ENCODE measurements at places on chromosomes 3 and 15. TPM values are rescaled to one million over a fixed set of nuclear protein-coding genes. Genes with fewer than 3 reads are reported as not detected.

DNA sequence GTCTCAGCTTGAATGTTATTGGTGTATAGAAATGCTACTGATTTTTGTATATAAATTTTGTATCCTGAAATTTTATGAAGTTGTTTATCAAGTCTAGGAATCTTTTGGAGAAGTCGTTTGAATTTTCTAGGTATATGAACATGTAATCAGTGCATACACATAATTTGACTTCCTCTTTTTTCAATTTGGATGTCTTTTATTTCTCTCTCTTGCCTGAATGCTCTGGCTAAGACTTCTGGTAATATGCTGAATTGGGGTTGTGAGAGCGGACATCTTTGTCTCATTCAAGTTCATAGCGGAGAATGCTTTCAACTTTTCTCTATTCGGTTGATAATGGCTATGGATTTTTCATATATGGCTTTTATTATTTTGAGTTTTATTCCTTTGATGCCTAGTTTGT is 100.9 kb upstream of the MCTP2 start:
- H3K4me3 ChIP-seq, result no peak overlapping the region
- H3K27ac ChIP-seq, result no peak overlapping the region

TTLL13 gene
- total RNA-seq, result not detected

SLC7A14 gene
- not detected for total RNA-seq

GRCh38 chr3:64395490-64395889 is 170.2 kb upstream of the PRICKLE2 start:
- no peaks in the 10 kb centered on the region for H3K27me3 ChIP-seq
- H3K27ac ChIP-seq, result no peak overlapping the region
- no peaks in the 10 kb centered on the region for H3K36me3 ChIP-seq
- DNase-seq, result no peak
- H3K4me1 ChIP-seq, result peaks cover 7% of the 10 kb centered on the region

DNA sequence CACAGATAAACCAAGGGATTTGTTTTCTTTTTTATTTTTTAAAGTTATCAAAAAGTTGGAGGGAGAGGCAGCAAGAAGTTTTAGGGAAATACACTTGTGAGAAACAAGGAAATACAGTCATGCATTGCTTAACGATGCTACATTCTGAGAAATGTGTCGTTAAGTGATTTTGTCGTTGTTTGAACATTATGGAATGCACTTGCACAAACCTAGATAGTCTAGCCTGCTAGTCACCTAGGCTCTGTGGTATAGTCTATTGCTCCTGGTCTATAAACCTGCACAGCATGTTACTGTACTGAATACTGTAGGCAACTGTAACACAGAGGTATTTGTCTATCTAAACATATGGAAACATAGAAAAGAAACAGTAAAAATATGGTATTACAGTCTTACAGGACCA is 2.0 kb upstream of the NFKBIZ start:
- H3K36me3 ChIP-seq, result peaks cover 7% of the 10 kb centered on the region
- no peak for DNase-seq
- H3K27me3 ChIP-seq, result no peaks in the 10 kb centered on the region

GRCh38 chr3:126671521-126671920 is 16.6 kb upstream of the TXNRD3 start:
- no peak overlapping the region for H3K4me3 ChIP-seq
- H3K4me1 ChIP-seq, result no peaks in the 10 kb centered on the region
- H3K27ac ChIP-seq, result no peak overlapping the region
- H3K27me3 ChIP-seq, result no peaks in the 10 kb centered on the region

DNA sequence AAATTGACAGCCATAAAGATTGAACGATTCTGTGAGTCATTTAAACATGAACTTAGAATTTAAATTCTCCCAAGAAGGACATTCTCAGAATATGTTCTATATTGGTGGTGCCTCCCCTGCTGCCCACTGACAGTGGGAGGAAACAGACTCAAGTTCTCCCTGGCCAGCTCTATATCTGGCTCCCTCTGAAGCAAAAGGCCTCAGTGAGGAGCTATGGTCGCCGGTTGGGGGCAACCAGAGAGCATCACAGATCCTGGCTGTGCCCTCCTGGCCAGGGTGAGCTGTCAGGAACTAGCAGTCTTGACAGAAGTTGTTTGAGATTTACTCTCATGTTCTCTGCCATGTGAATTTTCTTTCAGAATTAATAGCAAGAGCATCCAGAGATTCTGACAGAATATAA is 285.5 kb downstream of the NTRK3 start:
- no peaks in the 10 kb centered on the region for H3K4me1 ChIP-seq
- H3K36me3 ChIP-seq, result no peaks in the 10 kb centered on the region
- DNase-seq, result no peak

DNA sequence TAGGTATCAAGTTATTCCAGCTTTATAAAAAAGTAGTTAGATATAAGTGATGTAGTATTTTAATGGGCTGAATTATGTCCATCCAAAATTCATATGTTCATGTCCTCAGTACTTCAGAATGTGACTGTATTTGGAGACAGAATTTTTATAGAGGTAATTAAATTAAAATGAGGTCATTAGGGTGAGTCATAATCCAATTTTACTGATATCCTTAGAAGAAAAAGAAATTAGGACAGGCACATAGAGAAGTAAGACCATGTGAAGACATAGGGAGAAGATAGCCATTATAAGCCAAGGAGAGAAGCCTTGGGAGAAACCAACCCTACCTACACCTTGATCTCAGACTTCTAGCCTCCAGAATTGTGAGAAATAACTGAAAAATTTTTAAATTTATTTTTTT is 30.3 kb downstream of the RAP2B start:
- H3K4me1 ChIP-seq, result no peaks in the 10 kb centered on the region
- no peak overlapping the region for H3K27ac ChIP-seq
- no peaks in the 10 kb centered on the region for H3K27me3 ChIP-seq
- H3K36me3 ChIP-seq, result no peaks in the 10 kb centered on the region

DNA sequence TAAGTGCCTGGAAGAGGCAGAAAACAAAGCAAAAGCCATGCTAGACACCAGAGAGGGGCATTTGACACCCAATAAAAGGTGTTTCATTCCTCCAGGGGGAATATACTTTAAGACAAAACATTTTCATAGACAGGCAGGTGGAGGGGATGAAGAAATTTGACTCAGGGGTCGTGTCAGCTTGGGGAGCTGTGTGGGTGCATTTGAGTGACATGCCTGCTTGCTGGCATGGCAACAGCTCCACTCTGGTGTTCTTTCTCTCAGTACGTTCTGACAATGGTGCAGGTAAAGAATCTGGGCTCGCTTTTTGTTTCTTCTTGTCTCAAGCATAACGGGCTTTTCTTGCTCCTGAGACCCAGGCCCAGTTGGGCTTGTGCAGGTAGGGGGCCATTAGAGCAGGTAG is 292.9 kb upstream of the ATP10A start:
- no peak for DNase-seq
- H3K4me1 ChIP-seq, result no peaks in the 10 kb centered on the region
- no peak overlapping the region for H3K27ac ChIP-seq
- no peaks in the 10 kb centered on the region for H3K36me3 ChIP-seq
- H3K27me3 ChIP-seq, result 0 out of 2 replicates have a peak, but pooled peaks cover 3% of the 10 kb centered on the region
- H3K4me3 ChIP-seq, result no peak overlapping the region

DNA sequence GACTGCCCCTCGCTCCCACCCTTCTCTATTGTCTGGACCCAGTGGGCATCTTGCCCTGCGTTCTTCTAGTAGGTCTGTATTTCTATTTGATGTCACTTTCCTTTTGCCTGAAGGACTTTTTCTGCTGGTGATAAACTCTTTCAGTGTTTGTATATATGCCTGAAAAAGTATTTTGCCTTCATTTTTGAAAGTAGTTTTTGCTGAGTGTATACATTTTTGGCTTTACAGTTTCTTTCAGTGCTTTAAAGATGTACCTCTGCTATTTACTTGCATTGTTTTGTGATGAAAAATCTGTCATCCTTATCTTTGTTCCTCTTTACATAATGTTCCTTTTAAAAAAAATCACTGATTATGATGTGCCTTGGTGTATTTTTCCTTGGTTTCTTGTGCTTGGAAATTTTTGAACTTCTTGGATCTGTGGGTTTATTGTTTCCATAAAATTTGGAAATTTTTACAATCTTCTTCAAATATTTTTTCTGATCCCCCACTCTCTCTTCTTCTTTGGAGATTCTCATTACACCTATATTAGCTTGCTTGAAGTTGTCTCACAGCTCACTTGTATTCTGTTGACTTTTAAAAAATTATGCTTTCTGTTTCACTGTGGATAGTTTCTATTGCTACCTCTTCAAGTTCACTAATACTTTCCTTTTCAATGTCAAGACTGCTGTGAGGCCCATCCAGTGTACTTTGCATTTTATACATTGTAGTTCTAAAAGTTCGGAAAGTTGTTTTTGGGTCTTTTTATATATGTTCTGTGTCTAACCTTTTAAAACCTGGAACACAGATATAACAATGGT is 67.8 kb downstream of the RGMA start:
- H3K4me3 ChIP-seq, result no peak overlapping the region
- H3K36me3 ChIP-seq, result peaks cover 90% of the 10 kb centered on the region
- H3K4me1 ChIP-seq, result peaks cover 8% of the 10 kb centered on the region
- DNase-seq, result no peak
- H3K27me3 ChIP-seq, result no peaks in the 10 kb centered on the region
- no peak overlapping the region for H3K27ac ChIP-seq

DNA sequence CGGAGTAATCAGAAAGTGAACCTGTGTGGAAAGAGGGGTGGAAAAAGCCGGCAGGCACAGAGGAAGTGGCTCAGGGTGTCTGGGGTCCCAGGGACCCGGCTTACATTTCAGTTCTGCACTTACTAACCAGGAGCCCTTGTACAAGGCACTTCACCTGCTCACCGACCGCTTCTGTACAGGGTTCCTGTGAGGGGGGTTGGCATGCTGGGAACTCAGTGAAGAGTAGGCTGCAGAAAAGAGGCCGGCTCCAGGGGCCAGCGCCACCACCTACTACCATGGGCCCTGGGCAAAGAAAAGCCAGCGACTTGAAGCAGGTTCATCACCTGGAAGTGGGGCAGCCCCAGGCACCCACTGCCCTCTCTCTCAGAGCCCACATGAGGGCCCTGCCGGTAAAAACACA is 6.2 kb downstream of the STIMATE start:
- DNase-seq, result no peak
- H3K36me3 ChIP-seq, result no peaks in the 10 kb centered on the region
- H3K27ac ChIP-seq, result peak overlapping the region; percentile 43
- H3K4me3 ChIP-seq, result no peak overlapping the region
- H3K27me3 ChIP-seq, result no peaks in the 10 kb centered on the region
- H3K4me1 ChIP-seq, result peaks cover 26% of the 10 kb centered on the region

DNA sequence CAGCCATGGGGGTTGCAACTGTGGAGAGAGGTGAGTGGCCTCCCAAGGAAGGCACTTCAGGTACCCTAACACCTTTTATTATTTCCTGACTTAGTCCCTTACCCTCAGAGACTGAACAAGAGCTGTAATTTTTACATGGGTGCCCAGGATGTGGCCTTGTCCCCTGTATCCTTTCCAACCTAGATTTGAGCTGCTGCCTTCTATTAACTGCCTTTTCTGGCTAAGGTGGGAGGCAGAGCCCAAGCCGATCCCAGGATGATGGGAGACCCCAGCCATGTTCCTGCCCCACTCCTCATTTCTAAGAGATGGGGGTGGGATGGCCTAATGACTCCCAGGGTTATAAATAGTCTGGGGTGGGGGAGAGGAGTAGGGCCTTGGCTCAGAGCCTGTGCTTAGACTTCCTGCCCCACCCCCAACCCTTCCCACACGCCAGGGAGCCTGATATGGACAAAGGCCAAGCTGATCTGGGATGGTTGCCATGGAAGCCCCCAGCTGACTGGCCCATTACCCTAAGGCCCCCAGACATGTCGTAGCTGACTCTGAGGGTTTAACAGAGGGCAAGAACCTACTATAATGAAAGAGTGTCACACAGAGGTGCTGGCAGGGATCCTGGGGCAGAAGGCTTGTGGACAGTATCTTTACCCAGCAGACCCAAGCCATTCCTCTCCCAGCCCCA is 1.9 kb downstream of the KLHDC8B start:
- no peak for DNase-seq
- no peaks in the 10 kb centered on the region for H3K36me3 ChIP-seq
- no peak overlapping the region for H3K27ac ChIP-seq
- H3K4me3 ChIP-seq, result no peak overlapping the region
- peaks cover 12% of the 10 kb centered on the region for H3K4me1 ChIP-seq

Data from GM23248 (cell line).